ENCODE measurements at places on chromosomes 1 and 21.
A peak's percentile ranks its signal among the peaks of the same experiment; 100 is the strongest.

DNA sequence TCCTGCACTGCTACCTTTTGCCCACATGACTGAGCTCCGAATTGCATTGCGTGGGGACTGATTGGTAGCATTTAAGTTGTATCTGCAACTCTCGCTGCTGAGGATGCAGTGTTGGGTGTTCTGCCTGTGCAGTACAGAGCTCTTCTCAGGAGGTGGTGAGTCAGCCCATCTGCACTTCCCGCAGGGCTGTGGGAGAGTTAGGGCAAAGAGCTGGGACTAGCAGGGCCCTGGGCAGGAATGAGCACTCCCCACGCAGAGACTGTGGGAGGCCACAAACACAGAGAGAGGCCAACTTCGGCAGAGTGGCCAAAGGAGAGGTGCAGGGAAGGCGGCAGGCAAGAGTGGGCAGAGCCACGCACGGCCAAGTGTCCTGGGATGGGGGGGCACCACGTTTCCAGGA lies 244.7 kb downstream of the SIPA1L2 start:
- no peak for DNase-seq

- DNase-seq, result no peak
These were observed 21.0 kb downstream of the C1orf87 start for GRCh38 chr1:60052601-60053000.

DNA sequence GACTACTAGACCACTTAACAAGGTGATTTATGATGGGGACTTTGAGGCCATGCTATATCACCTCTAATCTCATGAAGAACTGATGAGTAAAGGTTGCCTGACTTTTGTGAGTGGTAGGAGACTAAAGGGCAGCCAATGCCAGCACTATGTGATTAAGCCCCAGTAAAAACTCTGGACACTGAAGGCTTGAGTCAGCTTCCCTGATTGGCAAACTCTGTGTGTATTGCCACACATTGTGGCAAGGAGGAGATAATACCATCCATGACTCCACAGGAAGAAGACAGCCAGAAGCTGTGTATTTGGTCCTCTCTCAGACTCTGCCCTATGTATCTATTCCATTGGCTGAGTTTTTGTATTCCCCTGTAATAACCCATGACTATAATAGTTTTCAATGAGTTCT lies 413.3 kb upstream of the ZRANB2 start:
- DNase-seq, result peak; percentile 29

GRCh38 chr1:219428651-219429050 lies 184.3 kb downstream of the ZC3H11B start:
- no peak for DNase-seq

GRCh38 chr1:64549464-64550239 lies 79.7 kb downstream of the CACHD1 start:
- no peak for DNase-seq

DNA sequence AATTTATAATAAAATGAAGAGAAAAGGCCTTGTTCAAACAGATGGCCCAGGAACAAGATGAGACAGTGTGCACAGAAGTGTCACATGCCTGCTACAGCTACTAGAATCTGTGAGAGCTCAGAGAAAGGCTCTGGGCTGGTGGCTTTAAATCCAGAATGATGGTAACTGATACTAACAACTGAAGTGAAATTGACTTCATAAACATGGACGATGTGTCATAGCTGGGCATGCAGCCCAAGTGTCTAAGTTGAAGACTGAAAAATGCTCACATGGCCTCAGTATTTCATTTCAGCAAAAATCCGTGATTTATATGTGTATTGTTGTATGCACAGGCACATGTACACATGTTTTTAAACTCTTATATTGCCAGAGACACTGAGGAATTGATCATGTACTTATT lies 208.3 kb upstream of the RUNX1 start:
- peak; percentile 85 for DNase-seq

- DNase-seq, result no peak
These were observed 3.4 kb upstream of the NVL start for GRCh38 chr1:224333309-224333926.

DNA sequence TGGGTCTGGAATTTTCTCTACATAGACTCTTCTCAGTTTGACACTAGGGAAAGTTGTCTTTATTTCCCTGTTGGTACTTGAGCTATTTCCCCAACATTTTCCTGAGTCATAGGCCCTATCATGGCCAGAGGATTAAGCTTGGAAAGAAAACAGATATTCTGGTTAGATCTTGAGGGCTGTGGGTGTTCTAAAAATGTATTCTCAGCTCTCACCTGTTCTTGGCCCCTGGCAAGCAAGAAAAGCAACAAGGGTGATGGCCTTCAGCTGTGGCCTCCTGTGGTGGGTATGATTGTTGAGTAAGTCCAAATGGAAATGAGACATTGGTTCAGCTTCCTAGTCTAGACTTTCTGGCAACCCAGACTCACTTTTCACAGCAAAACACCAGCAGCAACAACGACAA lies 17.4 kb upstream of the LCE3A start:
- no peak for DNase-seq

- no peak for DNase-seq
These were observed 22.1 kb downstream of the SOX13 start for GRCh38 chr1:204094856-204095634.

GRCh38 chr1:29626066-29626465 lies 389.7 kb downstream of the PTPRU start:
- DNase-seq, result no peak

GRCh38 chr1:208829595-208829994 lies 585.4 kb upstream of the PLXNA2 start:
- DNase-seq, result no peak

DNA sequence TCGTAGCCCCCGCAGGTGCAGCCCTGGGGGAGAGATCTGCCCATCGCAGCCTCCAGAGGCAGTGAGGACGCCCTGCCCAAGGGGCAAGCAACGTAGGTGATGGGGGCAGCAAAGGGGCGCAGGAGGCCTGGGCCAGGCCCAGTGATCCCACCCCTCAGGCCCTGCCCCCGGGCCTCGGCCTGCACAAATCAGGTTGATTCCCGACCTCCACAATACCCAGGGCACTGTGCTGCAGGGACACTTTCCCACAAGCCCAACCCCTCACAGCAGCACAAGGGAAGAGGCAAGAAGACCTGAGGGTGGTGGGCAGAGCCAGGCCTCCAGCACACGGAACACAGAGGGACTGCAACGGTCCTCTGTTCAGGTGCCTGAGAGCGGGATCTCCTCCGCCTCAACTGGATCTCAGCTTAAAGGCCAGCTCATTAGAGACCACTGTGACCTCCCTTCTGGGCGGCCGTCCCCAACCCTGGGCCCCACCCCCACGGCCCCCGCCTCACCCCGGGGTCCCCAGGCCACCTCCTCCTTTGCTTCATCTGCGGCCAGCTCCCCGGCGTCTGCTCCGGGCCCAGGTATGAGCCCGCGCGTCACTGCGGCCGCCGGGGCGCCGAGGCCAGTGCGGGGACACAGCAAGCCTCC lies 812 bp upstream of the ARF1 start:
- no peak for DNase-seq

DNA sequence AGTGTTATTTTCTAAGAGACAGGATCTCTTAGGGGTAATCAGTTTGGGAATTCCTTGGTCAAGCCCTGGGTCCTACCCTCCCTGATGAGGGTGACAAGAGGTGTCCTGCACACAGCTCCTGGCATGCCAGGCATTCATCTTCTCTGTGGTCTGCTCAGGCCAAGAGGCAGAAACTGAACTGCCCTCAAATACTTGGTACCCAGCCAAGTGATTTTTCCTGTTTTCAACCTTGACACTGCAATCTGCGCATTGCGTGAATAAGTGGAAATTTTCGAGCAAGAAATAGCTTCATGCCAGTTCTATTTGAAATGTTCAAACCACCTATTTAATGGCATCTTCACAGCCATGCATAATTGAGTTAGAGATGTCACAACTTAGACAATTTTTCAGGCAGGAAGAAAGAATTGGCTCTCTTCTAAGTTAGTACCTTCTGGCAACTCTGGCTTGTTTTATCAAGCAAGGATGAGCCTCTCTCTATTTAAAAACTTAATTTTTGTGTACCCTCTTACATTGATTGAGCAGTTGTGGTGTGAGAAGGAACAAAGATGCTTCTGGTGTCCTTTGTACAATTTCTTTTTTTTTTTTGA lies 27.0 kb downstream of the DNM3 start:
- no peak for DNase-seq

GRCh38 chr1:244236101-244236500 lies 185.0 kb downstream of the ZBTB18 start:
- DNase-seq, result no peak

- no peak for DNase-seq
These were observed 442.9 kb downstream of the PTPRC start for GRCh38 chr1:199081739-199082138.

- DNase-seq, result no peak
These were observed 8.9 kb upstream of the CTSE start for GRCh38 chr1:206032380-206033140.

- no peak for DNase-seq
These were observed 62.4 kb upstream of the STUM start for GRCh38 chr1:226486161-226486560.
